Osteoblast (primary cell): ENCODE measurements at places on chromosomes 16 and 17.
A peak's percentile ranks its signal among the peaks of the same experiment; 100 is the strongest.

GRCh38 chr16:48574766-48575165 lies 35.2 kb downstream of the N4BP1 start:
- no peak for DNase-seq

DNA sequence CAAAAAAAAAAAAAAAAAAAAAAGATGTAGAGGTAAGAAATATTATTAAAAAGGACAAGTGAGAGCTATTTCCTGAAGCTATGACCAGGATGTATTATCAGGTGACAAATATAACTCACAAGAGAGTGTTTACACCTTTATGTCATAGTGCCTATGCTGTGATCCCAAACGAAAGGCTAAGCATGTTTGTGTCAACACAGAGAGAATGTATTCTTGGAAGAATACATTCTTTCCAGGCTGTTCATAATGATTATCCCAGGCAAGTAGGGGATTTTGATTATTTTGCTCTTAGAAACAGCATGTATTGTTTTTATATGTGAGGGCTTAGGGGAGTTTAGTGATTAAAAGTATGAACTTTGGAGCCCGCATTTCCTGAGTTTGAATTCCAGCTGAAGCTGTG lies 175.0 kb downstream of the SPECC1 start:
- DNase-seq: no peak

DNA sequence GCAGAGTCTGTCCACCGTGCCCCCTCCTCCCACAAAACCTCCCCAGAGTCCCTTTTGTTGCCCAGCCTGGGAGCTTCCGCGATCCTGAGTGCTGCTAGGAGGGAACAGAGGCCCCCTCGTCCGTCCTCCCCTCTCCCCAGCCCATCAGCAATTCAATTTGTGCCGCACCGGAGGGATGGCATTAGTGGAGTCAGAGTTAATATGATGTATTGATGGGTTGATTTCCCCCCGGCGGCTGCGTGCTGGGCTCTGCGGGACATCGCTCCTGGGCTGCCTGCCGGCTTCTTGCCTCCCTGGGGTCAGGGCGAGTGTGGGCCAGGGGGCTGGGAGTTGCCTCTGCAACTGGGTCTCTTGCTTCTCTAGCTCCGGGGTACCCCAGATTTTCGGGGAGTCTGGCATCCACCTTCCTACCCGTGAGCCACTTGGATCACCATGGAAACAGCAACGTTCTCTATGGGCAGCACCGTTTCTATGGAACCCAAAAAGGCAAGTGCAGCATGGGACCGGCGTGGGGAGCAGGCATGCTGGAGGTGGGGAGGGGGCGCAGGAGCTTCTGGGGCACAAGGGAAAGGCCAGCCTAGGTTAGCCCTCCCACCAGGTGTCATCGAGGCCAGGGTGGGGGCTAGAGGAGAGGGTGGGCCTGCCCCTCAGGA lies 42.9 kb downstream of the BAHCC1 start:
- no peak for DNase-seq

DNA sequence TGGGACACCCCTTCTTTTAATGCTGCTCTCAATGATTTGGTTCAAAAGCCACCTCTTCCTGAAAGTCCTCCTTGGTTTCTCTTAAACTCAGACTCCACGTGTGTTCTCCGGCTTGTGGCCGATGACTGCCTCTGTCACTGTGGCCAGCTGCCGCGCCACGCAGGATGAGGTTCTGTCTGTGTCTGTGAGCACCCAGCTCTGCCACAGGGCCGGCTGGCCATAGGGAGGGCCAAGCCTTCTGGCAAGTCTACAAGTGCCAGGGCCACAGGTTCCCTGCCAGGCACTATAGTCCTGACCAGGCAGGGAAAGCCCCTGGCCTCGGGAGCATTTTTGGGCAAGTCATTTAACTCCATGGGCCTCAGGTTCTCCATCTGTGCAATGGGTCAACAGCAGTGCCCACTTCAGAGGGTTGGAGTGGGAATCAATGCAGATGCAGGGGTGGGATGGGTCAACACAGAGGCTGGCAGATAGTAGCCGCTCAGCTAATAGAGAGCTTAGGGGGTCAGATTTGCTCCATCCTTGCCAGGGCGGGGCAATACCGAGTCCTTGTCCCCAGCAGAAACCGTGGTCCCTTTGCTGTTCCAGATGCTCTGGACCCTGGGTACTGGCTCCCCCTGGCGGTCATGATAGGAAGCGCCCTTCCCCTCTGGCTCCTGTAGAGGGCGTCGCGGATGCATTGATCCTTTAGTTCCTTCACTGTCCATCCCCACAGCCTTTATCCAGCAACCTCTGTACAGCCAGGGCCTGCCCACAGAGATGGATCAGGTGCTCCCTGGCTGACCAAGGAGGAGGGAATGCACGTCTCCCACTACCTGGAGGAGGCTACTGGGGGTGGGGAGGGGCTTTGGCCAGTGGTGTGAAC lies 19.3 kb upstream of the ADGRG3 start:
- DNase-seq: peak; percentile 99

GRCh38 chr16:82363026-82363816 lies 193.2 kb upstream of the MPHOSPH6 start:
- no peak for DNase-seq

DNA sequence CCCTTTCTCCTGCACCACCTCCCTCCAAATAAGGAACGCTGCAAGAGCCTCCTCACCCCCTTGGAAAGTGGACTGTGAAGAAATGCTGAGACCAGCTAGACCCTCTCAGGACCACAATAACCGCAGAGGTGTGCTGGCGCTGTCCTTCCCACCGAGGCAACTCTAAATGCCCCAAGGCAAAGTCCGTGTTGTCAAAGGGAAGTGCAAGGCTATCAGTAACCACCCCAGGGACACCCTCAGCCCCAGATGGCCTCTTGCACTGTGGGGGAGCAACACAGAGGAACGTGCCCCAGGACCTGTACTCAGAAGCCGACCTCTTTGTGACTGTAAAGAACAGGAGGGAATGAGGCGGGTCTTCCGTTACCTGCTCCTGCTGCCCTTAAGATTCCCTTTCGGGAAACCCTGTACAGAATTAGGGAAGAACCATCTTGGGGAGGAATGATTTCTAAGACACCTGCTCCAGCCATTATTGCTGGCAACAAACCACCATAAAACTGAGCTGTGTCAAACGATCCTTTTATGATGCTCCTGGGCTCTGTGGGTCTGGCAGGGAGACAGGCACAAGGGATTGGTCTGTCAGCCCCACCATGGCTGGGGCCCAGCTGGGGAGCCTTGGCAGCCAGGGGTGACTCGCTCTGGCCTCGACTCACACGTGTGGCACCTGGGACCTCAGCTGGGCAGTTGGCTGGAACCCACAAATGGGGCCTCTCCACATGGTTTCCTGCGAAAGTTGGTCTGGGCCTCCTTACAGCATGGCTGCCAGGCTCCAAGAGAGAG lies 14.6 kb upstream of the MED9 start:
- DNase-seq: no peak

GRCh38 chr17:42253578-42253977 lies 22.6 kb downstream of the STAT5B start:
- DNase-seq: no peak

GRCh38 chr17:29840884-29841283 lies 89.1 kb downstream of the SSH2 start:
- peak; percentile 93 for DNase-seq

DNA sequence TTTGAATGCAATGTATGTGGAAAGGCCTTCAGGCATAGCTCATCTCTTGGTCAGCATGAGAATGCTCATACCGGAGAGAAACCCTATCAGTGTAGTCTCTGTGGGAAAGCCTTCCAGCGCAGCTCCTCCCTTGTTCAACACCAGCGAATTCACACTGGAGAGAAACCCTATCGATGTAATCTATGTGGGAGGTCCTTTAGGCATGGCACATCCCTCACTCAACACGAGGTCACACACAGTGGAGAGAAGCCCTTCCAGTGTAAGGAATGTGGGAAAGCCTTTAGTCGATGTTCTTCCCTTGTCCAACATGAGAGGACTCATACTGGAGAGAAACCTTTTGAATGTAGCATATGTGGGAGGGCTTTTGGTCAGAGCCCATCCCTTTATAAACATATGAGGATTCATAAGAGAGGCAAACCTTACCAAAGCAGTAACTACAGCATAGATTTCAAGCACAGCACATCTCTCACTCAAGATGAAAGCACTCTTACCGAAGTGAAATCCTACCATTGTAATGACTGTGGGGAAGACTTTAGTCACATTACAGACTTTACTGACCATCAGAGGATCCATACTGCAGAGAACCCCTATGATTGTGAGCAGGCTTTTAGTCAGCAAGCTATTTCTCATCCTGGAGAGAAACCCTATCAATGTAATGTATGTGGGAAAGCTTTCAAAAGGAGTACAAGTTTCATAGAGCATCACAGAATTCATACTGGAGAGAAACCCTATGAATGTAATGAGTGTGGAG lies 24.7 kb downstream of the ZFP90 start:
- DNase-seq: no peak

DNA sequence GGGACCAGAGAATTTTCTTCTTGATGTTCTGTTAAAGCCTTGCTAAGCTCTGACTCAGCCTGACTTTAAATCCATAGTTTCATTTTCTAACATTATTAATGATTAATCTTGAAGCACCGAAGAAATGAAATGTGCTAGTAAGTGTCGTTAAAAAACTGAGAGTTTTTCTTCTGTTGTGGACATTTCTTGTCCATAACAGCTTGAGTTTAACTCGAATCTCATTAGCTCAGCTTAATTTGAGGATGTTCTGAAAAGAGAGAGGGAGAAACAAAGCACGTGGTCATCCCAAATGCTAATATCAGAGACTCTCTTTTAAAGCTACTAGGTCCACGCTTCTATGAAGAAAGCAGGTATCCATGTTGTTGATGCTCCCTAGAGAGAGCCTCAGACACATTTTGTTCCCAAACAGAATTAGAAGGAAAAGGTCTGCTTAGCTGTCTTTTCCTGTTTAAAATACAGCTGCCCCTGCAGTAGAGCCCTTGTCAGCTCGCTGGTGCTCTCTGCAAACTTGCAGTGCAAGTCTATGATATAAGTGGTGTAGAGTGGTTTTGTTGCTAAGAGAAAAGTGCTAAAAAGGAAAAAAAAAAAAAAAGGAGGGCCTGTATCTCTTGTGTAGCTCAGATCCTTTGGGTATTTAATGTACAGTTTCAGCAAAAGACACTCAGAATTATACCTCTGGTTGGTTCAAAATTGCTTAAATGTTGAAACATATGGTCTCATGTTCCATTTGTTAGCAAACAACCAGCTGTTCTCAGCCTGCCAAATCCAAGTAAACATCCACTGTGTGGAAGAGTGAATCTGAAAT lies 191.1 kb upstream of the TBX2 start:
- DNase-seq: no peak

DNA sequence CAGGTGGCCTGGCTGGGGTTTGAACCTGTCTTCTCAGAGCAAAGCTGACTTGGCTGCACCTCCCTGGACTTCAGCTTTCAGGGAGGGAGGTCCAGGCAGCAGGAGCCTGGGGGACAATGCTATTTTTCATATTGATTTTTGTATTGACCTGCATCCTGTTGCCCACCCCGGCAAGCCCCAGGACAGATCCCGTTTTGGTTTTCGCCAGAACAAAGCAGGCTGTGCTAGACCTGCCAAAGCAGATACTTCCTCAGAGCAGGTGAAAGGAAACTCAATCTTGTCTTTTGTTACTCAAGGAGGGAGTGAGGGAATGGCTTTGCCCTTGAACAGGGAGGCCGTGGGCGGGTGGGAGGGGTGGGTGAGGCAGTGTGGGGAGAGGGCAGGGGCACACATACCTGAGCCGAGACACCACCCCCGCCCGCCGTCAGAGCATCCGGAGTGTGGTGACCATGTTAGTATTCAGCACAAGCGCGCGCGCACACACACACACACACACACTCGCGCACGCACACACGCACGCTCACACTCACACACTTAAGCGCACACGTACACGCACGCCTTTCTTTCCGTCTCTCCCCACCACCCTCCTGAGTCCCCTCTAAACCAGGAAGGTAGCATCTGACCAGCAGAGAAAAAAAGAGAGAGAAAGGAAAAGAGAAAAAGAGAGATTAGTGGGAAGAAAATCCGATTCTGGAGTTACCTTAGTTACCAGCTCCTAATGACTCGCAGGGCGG lies 59.5 kb downstream of the RAI1 start:
- peak; percentile 73 for DNase-seq

DNA sequence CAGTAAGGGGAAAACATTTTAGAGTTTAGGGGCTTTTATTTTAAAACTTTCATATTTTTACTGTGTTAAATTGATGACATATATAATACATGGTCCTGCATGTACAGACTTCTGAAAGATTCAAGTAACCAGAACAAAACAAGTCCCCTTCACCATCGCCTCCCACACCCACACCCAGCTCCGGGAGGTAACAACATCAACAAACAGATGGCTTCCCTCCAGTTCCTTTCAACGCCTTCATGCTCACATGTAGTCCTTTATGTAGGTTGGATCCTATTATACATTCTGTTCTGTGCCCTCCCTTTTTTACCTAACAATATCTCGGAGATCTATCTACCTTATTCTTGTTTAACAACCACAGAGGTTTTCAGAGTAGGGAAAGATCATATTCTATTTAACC lies 30.5 kb downstream of the GINS3 start:
- DNase-seq: no peak

GRCh38 chr17:12815642-12816141 lies 26.4 kb downstream of the ARHGAP44 start:
- no peak for DNase-seq

DNA sequence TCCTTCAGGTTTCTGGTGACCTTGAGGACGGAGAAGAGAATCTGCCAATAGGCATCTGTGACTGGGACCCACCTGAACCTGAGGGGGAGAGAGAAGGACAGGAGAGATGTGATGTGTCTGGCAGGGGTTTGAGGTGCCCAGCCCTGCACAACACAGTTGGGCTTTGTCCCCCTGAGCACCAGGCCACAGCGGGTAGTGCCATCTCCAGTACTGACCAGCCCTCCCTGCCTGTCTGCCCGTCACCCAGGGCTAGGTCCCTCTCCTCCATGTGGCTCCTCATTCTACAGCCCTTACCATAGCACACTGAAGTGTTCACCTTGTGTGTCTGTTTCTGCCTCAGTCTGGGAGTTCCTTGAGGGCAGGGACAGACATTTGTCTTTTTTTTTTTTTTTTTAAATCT lies 30.8 kb downstream of the NLRP1 start:
- DNase-seq: no peak

DNA sequence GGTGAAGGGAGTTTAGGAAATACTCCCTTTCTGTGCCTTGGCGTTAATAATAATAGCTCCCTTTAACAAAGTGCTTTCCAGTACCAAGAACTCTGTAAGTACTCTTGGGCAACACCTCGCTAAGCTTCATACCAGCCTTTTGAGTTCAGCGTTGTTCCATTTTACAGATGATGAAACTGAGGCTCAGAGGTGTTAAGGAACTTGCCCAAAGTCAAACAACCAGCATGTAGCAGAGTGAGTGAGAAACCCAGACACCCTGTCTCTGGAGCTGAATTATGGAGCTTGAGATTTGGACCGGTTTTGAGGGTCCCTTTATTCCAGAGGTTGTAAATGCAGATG lies 607 bp downstream of the KATNIP start:
- DNase-seq: no peak

DNA sequence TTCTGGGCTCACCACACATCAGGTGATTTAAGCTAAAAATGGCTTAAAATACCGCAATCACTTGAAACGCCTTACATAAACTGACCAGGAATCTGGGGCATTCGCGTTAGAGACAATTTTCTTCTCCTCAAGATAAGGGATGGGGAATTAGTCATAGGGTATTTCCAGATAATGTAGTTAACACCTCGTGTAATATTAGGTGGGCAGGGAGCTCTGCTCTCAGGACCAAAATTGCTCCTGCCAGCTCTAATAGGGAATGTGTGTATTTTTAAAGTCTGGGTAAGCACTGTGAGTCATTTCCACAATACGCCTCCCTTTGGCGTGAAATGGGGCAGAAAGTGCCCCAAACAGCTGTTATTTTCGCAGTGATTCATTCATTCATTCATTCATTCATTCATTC lies 408.6 kb downstream of the MAF start:
- no peak for DNase-seq
